Esophagus squamous epithelium (tissue), 5 donors: ENCODE measurements at places on chromosomes 1 and 21.

GRCh38 chr1:211013346-211014240 is 120.4 kb downstream of the KCNH1 start:
- DNase-seq, result no peak

GRCh38 chr1:116572099-116572498 is 1.3 kb upstream of the CD58 start:
- DNase-seq, result no peak

DNA sequence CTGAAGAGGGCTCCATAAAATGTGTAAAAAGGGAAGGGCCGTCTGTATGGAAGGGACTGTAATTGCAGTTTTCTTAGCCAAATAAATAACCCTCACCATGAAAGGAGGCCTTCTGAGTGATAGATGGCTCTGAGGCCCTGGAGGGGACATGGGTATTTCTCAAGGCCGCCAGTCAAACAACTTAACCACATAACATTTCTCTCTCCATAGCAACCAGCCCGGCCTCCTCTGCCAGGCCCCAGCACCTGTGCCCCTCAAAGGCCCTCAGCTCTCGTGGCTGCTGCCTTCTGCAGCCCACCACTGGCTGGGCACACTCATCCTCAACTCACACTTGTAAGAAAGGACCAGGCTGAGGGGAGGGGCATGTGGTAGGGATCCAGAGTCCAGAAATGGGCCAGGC is 57.0 kb upstream of the GJB5 start:
- no peak for DNase-seq

DNA sequence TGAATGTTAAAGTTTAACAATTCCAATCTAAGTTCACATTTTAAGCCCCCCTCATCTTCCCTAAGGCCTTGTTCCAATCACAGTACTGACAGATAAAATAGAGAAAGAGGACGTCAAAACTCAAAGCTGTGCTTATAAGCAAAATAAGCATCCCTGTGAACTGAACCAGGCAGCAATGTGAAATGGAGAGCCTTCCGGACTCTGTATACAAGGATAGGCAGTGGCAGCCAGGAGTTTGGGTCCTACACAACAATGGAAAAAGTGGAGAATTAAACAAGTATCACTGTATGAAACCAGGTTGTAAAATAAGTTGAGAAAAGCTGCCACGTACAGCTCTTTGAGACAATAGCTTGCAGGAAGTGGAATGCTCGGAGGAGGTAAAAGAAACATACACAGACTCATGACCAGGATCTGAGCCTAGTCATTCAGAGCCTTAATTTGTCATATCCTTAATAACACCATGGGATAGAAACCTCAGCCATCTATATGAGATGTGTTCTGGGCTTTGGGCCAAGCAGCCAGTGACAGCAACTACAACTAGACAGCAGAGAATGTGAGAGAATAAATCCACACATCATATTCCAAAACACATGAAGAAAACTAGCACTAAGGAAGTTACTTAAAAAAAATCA is 55.2 kb upstream of the PALMD start:
- no peak for DNase-seq

DNA sequence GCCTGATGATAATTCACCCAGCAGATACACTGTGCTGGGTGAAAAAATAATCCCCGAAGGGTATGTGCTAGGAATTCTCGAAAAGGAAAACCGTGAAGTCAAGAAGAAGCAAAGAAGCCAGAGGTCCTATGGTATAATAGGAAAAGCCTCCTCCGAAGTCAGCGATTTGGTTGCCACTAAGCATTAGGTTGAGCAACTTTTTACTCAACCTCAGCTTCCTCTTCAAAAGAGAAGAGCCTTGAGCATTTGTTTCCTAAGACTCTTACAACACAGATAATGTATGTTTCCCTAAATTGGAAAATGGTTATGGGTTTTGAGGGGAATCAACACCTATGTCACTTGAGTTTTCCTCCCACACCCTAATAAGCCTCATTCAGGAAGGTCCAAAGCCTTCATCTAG is 21.3 kb upstream of the MNDA start:
- no peak for DNase-seq

- DNase-seq, result no peak
Measured at GRCh38 chr21:41337515-41337914, 20.9 kb downstream of the FAM3B start.

- no peak for DNase-seq
Measured at GRCh38 chr1:19081218-19081893, 124.9 kb upstream of the IFFO2 start.

DNA sequence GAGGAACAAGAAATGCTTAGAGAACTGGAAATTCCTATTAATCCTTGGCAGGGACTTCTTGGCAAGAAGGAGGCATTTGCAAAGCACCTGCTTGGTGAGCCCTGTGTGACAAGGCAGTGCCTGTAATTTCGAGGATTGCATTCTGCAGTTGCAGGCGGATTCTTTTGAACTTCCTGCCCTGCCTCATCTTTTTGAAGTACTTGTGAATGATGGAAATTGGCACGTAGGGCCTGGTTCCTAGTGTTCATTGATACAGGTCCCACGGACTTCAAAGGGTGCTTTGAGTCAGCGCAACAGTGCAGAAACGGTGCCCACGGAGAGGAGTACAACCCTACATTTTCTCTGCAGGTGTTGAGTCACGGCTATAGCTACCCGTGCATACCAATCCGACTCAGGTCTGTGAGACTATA is 6.4 kb downstream of the HUNK start:
- no peak for DNase-seq

DNA sequence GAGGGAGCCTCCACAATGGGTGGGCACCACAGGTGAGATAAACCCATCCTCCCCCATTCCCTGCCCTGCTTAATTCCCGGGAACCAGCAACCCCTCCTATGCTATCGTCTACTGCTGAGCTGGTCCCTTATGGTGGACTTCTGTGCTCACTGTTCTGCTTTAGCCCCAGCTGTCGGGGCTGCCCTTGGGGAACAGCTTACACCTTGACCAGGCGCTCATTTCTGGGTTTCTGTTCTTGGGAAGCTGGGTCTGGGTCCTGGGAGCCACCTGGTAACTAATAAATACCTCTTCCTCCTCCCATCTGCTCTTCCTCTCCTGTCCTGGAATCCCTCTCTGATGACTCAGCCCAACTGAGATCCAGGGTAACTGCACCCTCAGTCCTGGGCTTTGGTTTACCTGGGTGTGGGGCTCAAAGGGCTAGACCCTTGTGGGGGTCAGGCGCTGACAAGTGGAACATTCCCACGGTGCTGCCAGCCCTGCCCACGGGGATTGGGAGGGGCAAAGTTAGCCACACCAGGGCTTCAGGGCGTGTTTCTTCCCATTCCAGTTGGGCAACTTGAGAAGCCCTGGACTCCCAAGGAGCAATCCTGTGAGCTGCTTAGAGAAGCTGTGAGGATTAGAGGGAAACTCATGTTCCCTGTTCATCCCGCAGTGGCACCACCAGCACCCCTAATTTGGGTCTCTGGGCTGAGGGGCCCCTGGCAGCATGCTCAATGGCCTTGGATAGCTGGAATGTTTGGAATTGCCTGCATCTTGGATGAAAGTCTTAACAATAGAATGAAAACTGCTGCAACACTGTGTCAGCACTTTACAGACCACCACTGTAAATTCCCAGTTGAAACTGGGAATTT is 1.6 kb downstream of the PCAT6 start:
- no peak for DNase-seq

- DNase-seq, result no peak
Measured at GRCh38 chr1:169943963-169944526, 50.3 kb upstream of the SCYL3 start.

GRCh38 chr1:154877370-154877974 is 7.4 kb upstream of the KCNN3 start:
- DNase-seq, result no peak

GRCh38 chr1:209646558-209646957 is 5.7 kb downstream of the LAMB3 start:
- DNase-seq, result no peak

GRCh38 chr1:33008051-33008914 is 28.4 kb downstream of the AK2 start:
- no peak for DNase-seq

DNA sequence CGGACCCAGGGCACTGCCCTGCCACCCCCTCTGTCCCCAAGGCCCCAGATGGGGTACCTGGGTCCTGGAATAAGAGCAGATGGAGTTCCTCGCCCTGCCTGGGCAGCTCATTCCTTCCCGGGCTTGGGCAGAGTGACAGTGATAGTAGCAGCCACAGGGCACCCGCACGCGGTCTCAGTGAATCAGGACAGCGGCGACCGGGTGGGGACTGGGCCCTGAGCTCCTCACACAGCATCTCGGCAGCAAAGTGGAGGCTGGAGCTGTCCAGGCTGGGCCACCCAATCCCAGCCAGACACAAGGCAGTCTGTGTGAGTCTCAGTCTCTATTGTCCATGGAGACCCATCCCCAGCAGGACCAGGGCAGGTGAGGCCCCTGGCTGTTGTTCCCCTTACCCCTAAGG is 37.4 kb upstream of the CCDC27 start:
- no peak for DNase-seq

GRCh38 chr1:147754661-147755060 is 5.7 kb downstream of the GJA5 start:
- no peak for DNase-seq

DNA sequence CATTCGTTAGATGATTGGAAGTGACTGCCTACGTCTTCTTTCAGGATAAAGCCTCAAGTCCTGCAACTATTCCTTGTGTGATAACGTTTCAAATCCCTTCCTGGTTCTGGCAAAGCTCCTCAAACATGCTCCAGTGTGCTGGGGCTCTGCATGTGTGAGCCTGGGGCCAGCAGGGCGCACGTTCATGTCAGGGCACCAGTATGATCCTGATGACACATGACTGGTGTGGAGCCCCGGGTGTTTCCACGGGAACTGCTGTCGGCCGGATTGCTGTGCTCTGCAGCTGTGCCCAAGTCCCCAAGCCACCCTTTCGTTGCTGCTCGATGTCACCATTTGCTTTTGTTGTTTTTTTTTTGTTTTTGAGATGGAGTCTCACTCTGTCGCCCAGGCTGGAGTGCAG is 21.3 kb downstream of the KRTAP10-1 start:
- DNase-seq, result no peak

- no peak for DNase-seq
Measured at GRCh38 chr1:154767315-154768240, 102.5 kb downstream of the KCNN3 start.

DNA sequence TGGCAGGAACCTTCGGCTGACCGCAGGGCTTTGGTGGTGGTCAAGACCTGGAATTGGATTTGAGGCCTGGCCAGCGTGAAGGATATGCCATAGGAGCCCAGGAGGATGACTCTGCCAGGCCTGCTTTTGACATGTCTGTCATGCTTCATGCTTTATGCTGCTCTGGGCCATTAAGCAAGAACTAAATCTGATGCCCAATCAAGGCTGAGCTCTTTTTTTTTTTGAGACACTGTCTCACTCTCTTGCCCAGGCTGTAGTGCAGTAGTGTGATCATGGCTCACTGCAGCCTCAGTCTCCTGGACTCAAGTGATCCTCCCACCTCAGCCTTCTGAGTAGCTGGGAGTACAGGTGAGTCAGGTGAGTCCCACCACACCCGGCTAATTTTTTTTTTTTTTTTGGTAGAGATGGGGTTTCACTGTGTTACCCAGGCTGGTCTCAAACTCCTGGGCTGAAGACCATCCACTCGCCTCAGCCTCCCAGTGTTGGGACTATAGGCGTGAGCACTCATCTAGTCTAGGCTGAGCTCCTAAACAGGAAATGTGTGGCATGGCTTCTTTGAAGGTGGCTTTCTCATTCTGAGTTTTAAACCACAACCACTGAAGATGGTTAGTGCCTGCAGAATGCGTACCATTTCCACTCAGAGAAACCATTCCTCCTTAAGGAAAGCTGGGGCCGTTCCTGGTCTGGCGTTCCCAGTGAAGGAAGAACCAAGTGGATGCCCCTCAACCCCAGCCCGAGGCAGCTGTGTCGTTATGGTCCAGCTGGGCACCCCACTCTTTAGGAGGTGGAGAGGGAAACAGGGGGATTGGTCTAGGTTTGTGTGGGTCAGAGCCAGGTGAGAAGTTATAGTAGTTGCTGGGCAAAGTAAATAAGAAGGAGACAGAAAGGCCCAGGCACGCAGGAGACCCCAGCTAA is 34.2 kb upstream of the ATP5PO start:
- no peak for DNase-seq

DNA sequence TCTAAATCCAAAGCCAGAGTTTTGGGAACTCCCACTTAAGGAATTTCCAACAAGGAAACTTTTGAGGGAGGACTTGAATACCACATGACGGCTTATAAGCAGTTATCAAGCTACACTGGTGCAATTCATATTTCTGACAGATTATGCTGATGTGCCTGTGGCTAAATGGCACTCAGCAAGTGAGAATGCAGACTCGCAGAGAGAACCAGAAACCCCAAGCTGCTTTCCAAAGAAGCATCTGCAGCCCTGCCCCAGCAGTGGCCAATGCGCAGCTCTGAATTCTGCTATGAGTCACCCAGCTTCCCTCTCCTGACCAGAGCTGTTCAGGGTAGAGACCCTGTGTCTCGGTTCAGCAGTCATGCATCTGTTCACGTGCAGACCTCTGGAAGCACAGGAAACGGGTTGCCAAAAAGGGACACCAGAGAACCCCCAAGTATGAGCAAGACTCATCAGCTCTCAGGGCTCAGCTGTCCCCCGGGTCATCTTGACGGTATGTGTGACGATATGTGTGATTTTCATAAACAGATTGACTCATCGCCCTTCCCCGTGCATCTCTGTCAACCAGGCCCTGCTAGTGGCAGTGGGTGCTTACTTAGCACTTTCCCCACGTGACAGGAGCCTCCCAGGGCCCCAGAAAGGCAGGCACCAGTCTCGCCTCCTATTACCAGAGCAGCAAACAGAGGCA is 76.3 kb downstream of the ITPKB start:
- peak; percentile 72 for DNase-seq

GRCh38 chr1:244171241-244171985 is 120.3 kb downstream of the ZBTB18 start:
- no peak for DNase-seq

- DNase-seq, result no peak
Measured at GRCh38 chr1:207925210-207925609, 14.3 kb upstream of the CD34 start.

DNA sequence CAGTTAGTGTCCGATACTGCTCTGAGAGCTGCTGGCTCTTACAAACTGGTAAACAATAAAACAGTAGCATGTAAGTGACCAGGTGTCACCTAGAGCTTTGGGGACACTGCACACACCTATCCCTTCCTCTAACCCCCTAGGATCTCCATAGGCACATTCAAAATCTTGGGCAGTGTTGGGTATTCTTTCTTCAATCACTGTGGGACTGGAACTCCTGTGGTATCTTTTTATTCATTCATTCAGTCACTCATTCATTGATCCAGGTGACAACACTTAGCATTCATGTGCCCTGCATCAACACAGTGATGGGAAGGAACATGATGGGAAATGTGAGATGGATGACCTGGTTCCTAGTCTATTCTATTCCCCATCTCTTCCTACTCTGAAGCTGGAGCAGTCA is 73.9 kb downstream of the HHAT start:
- DNase-seq, result no peak
